ENCODE measurements at places on chromosomes 4 and X.

GRCh38 chr4:11480683-11481082 lies 52.0 kb upstream of the HS3ST1 start:
- no peak for DNase-seq

DNA sequence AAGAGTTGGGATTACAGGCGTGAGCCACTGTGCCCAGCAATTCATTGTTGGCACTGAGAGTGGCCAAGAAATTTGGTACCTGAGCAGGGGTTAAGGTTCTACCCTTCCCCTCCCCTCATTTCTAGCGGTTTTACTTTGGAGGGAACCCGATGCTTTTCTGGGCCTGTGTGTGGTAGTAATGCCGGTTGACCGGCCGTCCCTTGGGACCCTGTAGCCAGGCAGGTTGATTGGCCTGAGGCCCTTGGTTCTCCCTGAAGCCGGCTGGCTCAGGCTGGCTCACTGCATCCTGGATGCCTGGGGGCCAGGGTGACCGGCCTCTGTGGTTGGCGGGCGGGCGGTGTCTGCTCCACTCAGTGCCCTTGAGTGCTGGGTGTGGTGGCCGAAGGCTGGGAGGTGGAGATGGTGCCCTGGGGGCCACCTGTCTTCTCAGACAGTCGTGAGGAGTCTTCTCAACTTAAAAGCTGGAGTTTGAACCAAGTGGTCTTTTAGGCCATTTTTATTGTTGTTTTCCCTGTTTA lies 45.6 kb downstream of the RGS12 start:
- no peak for DNase-seq

GRCh38 chr4:180852738-180853137 lies 1390.5 kb upstream of the TENM3 start:
- no peak for DNase-seq

DNA sequence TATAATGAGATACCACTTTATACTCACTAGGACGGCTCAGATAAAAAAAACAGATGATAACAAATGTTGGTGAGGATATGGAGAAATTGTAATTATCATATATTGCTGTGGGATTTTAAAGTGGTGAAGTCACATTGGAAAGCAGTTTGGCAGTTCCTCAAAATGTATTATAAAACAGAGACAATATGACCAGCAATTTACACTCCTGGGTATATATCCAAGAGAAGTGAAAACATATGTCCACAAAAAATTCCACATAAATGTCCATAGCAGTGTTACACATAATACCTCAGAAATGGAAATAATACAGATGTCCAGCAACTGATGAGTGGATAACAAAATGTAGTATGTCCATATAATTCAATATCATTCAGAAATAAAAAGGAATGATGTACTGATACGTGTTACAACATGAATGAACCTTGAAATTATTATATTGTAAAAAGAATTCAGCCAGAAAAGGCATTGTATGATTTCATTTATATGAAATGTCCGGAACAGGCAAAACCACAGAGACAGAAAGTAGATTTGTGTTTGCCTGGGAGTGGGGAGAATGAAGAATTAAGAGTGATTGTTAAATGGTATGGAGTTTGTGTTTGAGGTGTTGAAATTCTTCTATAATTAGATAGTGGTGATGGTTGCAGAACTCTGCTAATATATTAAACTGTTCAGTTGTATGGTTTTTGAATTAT lies 220.9 kb downstream of the SLC7A11 start:
- no peak for DNase-seq

GRCh38 chr4:53128706-53129357 lies 237.0 kb downstream of the SCFD2 start:
- DNase-seq: no peak

DNA sequence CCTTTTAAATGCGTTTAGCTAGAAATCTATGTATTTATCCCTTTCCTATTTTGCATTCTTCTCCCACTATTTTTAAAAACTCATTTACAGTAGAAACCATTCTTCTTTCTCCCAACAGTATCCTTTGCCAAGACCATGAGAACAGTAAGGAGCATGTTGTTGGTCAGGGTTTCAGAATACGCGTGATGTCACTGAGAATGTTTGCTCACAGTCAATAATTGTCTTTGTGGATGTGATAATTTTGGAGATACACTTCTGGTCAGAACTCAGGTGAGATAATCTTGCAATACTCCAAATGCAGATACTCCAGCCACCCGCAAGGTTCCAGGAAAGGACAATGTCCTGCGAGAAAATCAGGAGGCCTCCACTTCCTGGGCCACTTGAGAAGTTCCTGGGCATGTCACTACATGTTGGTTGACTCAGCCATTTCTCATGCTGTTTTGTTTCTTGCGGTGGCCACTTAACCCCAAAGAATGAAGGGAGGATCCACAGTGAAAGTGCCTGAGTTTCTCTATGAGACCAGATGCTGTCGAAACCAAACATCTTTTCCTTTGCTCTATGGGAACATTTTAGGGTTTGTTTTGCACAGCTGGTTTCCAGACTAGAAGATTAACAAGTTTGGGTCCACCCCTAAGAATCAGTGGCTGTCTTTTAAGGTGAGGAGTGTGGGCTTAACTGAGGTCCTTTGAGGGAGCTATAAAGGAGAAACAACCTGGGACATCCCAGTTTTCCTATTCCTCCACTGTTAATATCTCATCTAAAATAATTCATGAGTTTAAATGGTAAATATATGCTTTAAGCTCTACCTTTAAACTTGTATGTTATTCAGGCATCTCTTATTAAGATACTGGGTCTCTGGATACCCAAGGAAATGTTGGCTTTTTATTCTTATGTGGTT lies 116.0 kb downstream of the SOWAHB start:
- no peak for DNase-seq

DNA sequence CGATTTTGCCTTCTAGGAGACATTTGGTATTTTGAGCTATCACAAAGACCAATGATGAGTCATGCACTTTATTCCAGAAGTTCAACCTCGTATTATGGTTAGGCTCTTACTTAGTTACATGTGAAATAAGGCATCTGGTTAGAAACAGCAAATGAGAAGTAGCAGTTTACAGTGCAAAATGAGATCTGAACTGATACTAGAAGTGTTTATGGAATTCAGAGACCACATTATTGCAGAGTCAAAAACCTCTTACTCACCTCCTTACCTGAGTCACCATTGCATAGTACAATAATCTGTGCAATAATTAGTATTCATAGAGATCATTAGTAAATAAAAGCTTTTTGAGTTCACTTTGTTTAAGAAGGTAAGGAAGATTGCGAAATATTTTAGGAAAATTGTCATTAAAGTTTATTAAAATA lies 38.7 kb downstream of the SEC24B start:
- no peak for DNase-seq

DNA sequence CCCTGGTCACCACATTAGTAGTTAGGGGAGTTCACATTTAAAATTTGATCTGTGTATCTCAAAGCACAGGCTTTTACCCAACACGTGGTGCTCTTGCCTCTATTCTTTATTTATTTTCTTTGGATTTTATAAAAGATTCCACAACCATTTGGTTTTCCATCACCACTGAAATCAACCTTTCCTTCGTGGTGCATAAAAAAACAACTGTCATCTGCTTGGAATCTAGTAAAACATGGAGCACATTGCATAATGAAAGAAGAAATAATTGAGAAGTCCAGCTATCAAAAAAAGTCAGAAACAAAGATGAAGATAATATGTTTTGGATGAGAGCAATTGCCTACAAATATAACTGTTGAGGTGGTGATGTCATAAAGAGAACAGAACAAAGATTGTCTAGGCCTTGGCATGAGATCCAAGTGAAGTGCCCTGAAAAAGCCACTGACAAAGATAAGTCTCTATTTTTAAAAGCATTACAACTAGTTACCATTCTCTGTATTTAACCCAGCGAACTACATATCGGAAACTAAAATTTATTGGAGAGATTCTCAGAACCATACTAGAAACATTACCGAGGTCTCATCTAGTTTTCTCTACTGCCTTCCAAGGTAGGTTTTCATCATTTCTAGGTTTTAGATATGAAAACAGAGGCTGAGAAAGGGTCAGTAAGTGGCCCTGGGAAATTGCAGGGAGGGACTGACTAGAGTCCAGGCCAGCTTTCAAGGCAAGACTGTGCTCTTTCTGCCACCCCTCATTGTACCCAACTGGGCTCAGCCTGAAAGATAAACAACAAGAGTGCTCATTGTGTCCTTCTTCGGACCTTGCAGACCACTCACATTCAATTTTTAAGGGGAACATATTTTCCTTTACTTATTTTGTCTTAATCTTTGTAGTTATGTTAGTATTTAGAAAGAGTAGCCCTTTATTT lies 127.3 kb downstream of the MAD2L1 start:
- no peak for DNase-seq

GRCh38 chrX:14235004-14235403 lies 205.3 kb upstream of the GEMIN8 start:
- no peak for DNase-seq

GRCh38 chrX:147911192-147912022 lies at the start of gene FMR1:
Gene FMR1 (plus strand): TSS chrX:147911919. CDS start chrX:147912180, 261 bp downstream.
- DNase-seq: no peak

DNA sequence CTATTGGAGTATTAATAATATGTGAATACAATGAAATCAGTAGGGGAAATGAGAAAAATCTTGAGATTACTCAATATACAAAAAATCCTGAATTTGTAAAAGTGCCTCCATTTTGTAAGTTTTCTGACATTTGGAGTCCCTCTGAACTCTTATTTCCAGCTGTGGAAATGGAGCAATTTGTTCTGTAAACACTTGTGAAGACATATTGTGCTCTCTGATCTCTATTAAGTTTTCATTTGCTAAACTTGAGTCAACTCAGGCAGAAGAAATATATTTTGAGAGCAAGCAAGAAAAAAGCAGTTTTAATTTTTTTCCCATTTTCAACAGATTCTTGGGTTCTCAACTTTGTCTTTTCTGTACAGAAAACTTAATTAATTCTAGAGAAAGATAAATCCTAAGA lies 51.4 kb upstream of the PCDH18 start:
- no peak for DNase-seq

- DNase-seq: no peak
Measured at GRCh38 chr4:113232194-113232593, 182.7 kb downstream of the ANK2 start.

DNA sequence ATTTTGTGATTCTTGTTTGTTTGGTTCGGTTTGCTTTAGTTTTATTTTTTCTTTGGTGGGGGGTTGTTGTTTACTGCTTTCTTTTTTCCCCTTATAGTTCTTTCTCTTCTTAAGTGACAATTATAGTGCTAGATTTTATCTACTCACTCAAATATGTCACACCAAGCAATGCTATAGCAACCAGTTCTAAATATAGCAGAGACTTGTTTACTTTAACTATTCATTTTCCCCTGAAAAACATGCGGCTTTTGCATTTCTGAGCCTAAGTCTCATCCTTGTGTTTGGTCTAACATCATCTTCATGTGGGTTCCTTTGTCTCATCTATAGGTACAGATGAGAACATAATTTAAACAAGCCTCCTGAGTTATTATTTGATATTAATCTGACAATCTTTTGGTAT lies 676.6 kb downstream of the FAT4 start:
- no peak for DNase-seq

DNA sequence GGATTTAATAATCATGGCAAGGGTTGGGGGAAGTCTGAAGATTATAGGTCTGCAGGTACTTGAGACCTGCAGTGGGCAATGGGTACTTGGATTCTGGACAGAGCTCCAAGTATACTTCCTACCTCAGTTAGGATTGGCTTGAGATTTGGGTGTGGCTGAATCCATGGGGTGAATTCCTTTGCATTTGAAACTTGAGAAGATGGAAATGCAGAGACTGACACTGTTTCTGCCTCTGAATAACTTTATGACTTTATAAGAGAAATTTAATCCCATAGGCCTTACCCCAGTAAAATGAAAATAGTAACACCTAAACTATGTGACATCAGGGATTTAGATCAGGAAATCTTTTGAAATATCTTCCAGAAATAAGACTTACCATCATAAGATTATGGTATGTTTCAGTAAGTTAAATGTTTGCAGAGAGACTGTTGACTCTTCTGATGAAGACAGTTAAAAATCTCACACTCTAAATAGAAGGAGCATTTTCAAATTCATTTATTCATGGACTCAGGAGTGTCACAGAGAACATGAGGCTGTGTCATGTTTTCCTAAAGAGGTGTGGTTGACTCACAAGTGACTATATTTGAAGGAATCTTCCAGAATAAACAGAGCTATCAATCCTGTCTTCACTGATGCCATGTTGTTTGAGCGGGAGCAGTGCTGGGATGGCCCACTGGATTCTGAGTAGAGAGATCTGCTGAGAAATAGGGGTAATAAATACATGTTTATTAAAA lies 513.5 kb upstream of the NR3C2 start:
- no peak for DNase-seq

- no peak for DNase-seq
Measured at GRCh38 chr4:121665371-121665770, 31.4 kb downstream of the ANXA5 start.

DNA sequence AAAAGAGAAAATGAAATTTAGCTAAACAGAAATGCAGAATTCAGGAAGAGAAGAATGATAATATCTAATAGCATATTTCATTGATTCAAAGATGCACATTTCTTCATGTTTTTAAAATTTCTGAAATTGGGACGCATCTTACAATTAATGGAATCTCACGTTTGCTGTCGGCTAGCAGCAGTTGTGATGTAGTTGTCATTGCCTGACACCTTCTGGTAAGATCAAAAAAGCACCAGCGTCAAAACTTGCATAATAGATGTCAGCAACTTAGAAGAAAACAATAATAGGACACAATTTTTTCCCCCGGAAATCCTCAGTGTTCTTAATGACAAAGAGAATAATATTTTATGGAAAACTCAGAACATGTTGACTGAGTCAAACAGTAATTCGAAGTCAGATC lies 29.8 kb upstream of the SLC7A3 start:
- no peak for DNase-seq

GRCh38 chrX:133364196-133364595 lies 51.1 kb downstream of the GPC4 start:
- no peak for DNase-seq

- no peak for DNase-seq
Measured at GRCh38 chrX:75746891-75747639, 38.0 kb downstream of the MAGEE2 start.

DNA sequence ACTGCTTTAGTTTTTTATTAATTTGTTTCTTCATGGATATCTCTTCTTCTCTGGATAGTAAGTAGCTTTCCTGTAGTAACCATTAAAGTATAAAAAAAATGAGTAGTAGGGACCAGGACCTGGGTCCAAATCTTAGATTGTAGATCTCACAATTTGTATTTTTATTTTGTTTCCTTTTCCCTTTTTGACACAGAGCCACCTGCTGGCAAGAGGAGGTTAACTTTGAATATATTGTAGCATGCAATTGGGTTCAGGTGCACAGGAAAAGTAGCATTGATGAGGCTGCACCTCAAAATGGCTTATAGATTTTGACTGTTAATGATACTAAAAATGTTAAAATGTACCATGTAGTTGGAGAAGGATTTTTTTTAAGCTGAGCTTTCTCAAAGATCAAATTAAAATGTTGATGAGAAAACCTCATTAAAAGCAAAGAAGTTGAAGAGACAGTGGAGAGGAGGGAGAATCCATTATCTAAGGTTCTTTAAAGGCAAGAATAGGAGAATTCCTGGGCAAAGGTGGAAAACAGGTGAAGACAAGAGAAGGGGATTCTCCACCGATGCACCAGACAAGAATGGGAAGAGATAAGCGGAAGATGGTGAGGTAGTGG lies 48.3 kb upstream of the HPGDS start:
- no peak for DNase-seq

GRCh38 chr4:79034544-79034943 lies 95.3 kb upstream of the PAQR3 start:
- DNase-seq: no peak
